ENCODE measurements at places on chromosomes 6 and 20.

DNA sequence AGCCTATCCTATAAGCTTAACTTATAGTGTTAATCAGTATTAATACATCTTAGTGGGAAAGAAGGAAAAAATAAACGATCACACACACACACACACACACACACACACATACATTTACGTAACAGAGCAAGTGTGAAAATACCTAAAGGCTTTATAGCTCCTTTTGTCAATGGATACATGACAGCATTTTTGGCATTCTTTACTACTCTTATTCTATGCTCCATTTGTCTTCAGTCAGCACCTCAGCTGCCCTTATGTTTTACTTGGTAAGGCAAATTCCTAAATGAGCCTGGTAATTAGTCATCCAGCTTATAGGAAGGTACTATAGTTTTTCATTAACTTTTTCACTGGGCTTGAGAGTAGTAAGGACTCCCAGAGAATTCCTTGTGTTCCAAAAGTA, 25.1 kb upstream of the SLC17A3 start:
- no peak for DNase-seq

GRCh38 chr6:6796818-6797217, 208.3 kb downstream of the LY86 start:
- no peak for DNase-seq

DNA sequence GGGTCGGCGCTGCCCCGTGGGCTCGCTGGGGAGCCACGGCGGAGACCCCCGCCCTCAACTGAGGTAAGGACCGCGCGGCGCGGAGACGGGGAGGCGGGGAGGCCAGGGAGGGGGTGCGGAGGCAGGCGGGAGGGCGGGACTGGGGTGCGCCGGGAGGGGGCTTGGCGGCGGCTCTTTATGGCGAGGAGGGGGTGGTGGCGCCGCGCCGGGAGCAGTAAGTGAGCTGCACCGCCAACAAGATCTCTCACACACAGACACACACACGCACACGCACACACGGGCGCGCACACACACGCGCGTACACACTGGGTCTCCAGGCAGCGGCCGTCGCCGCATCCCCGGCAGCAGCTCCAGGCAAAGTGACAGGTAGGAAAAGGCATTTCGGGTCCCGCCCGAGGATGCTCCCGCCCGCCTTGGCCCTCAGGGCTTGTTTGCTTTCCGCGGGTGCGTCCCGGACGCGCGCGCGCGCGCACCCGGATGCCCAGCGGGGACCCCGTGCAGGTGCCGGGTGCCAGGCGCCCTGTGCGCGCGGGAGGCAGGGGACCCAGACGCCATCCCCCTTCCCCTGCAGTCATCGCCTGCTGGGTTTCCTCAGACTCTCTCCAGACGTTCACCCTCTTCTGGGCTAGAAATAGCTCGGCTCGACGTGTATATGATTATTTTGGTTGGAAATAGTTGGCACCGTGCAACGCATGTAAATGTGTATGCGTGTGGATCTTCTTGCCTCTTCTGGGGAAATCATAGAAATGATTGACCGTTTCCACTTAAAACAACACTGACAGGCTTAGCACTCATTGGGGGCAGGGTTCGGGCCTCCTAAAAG, at the start of gene PLCB4:
Gene PLCB4 (plus strand): TSS at position 247 of the 823 bp plus-strand sequence. CDS start 238,728 bp downstream, outside the sequence.
- no peak for DNase-seq

GRCh38 chr20:46202766-46203509, 84.8 kb downstream of the CD40 start:
- no peak for DNase-seq

- DNase-seq: no peak
Measured at GRCh38 chr20:33677991-33678702, 3.9 kb upstream of the NECAB3 start.

- no peak for DNase-seq
Measured at GRCh38 chr6:41740366-41741162, 5.2 kb upstream of the TFEB start.

- no peak for DNase-seq
Measured at GRCh38 chr6:126535595-126535994, 195.7 kb downstream of the CENPW start.

DNA sequence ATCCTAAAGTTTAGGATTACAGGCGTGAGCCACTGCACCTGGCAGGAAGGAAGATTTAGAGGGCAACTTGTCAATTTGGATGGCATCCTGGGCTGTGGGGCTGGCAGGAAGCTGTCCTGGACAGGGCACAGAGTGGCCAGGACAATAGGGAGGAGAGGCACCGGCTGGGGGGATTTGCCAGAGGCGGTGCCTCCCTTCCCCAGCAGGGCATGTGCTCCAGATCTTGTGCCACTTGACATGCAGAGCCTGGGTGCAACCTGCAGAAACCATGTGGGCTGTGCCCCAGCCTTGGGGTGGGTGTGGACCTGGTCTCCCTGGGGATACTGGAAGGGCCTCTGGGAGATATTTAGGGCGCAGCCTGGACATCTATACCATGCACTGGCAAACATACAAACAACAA, 58.6 kb upstream of the EEF1A1 start:
- DNase-seq: no peak

DNA sequence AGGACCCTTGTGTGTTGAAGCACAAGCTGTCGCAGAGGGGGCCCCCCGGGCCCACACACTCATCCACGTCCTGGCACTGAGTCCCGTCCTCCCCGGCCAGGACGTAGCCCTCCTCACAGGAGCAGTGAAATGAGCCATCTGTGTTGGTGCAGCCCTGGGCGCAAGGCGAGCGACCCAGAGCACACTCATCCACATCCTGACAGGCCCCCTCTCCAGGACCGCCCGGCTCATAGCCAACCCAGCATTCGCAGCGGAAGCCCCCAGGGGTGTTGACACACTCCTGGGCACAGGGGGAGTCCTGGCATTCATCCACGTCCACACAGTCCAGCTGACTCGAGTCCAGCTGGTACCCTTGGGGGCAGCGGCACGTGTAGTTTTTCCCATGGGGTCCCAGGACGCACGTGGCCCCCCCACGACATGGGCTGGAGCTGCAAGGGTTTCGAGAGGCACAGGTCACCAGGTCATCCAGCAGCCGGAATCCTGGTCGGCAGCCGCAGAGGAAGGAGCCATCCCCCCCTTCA, 1.2 kb downstream of the CD93 start:
- DNase-seq: no peak

- no peak for DNase-seq
Measured at GRCh38 chr20:17835240-17835933, 133.2 kb downstream of the SNX5 start.

All from stimulated activated naive CD8-positive, alpha-beta T cell treated with anti-CD3 and anti-CD28 coated beads, Interleukin-15, amount 100 ng/mL, for 72 hours (primary cell).